ENCODE measurements at places on chromosomes 4 and X. TPM values are rescaled to one million over a fixed set of nuclear protein-coding genes. Genes with fewer than 3 reads are reported as not detected.
A peak's percentile ranks its signal among the peaks of the same experiment; 100 is the strongest.

The REST gene
- 6.8 TPM for total RNA-seq

The CORIN gene
- total RNA-seq, result not detected

The HPGDS gene
- total RNA-seq, result not detected

The ARX gene
- not detected for total RNA-seq

The SMIM31 gene
- total RNA-seq, result not detected

The XKRX gene
- 0.30 TPM for total RNA-seq

The CENPVL3 gene
- total RNA-seq, result not detected

The GPRIN3 gene
- total RNA-seq, result 0.71 TPM

The GUCY1A1 gene
- total RNA-seq, result 15.5 TPM

The FGA gene
- not detected for total RNA-seq

The TEX11 gene
- not detected for total RNA-seq

The NMU gene
- total RNA-seq, result 0.84 TPM

The TKTL1 gene
- 0.64 TPM for total RNA-seq

The PCDH18 gene
- not detected for total RNA-seq

The XAGE2 gene
- not detected for total RNA-seq

DNA sequence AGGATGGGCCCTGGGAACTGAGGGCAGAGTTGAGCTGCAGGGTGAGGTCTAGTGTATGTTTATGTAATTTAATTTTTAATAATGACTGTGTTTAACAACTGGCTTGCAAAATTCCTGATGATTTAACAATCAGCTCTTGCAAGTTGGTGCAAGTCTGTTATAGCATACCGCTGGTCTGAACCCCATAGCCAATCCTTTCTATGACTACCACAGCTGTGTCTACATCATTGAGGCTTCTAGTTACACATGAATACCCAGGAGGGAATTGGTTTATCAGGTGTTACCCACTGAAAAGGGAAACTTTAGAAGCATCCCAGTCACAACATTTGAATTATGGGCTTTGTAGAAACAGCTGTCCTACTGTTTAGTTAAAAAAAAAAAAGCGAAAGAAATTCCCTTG, 38.3 kb downstream of the SUPT20HL1 start:
- no peak for DNase-seq

GRCh38 chrX:129720741-129721140, 18.0 kb upstream of the XPNPEP2 start:
- DNase-seq, result no peak

DNA sequence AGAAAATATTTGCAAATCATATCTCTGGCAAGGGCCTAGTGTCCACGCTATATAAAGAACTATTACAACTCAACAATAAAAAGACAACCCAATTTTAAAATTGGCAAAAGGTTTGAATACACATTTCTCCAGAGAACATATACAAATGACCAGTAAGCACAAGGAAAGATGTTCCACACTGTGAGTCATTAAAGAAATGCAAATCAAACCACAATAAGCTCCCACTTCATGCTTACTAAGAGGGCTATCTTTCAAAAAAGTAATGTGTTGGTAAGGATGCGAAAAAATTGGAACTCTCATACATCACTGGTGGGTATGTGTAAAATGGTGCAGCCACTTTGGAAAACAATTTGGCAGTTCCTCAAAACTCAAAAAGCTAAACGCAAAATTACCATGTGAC, 884.0 kb upstream of the INTU start:
- no peak for DNase-seq

- DNase-seq, result no peak
Observed at GRCh38 chrX:1387141-1387776, 4.7 kb downstream of the SLC25A6 start.

DNA sequence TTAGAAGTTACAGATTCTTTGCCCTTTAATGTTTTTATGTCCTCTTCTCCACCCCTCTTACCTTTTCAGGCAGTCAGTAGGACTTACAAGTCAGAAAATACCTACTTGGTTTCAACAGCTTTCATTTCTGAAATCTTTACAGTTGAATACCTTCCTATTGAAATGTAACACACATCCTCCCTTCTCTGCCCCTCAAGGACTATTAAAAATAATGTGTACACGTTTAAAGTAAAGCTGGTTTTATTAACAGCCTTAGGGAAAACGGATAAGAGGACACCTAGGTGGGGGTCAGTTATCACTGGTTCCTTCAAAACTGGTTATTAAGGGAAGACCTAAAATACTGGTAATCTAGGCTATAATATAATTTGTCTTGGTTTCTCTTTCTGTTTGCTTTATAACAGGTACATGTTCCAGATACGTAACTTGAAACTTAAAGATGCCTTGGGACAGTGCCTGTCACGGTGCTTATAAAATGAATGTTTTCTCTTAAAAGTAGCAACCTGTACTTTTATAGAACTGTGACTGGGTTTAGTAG, 1.8 kb downstream of the CCSER1 start:
- peak; percentile 4 for DNase-seq

- no peak for DNase-seq
Observed at GRCh38 chr4:336099-336892, 1.3 kb upstream of the ZNF141 start.

DNA sequence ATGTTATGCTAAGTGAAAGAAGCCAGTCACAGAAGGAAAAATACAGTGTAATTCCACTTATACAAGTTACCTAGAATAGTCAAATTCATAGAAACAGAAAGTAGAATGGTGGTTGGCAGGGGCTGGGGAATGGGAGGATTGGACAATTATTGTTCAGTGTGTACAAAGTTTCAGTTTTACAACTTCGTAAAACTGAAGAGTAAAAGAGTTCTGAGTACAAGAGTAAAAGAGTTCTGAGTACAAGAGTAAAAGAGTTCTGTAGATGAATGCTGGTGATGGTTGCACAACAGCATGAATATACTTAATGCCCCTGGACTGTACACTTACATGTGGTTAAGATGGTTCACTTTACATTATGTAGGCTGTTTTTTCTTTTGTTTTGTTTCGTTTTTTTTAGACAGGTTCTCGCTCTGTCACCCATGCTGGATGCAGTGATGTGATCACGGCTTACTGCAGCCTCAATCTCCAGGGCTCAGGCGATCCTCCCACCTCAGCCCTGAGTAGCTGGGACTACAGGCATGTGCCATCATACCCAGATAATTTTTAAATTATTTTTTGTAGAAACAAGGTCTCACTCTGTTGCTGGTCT, 230.9 kb downstream of the SOWAHB start:
- DNase-seq, result no peak

DNA sequence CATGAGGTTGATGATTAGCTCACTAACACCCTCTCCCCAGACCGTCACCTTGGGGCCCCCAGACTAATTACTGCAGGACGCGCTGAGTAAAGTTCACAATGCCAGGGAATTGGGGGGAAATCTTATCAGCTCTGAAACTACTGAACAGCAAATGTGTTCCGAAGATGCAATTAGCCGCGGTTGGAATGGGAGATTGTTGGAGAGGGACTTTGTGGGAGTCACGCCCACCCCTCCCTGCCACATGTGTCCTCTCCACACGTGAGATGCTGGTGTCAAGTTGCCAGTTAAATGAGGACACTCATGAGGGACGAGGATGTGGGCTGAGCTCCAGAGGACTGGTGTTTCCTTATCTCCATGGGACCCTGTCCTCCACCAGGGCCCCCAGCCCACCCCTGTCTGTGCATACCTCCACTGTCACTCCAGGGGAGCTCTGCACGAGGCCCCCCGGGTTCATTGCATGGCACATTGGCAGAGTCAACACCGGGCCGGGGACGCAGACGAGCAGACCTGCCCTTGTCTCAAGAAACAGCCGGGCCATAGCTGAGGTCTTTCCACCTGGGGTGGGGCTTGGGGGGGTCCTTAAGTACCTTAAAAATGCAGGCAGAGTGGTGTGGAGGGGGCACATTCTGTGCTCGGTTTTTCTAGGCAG, 175.4 kb upstream of the PSAPL1 start:
- no peak for DNase-seq

GRCh38 chr4:78057135-78057599, at the start of gene FRAS1:
Gene FRAS1 (plus strand): TSS chr4:78057323. CDS start chr4:78058010, 687 bp downstream.
- no peak for DNase-seq

GRCh38 chr4:32560306-32560705, 1840.1 kb downstream of the PCDH7 start:
- DNase-seq, result no peak

GRCh38 chr4:183436417-183436816, 8.0 kb upstream of the CDKN2AIP start:
- DNase-seq, result no peak

DNA sequence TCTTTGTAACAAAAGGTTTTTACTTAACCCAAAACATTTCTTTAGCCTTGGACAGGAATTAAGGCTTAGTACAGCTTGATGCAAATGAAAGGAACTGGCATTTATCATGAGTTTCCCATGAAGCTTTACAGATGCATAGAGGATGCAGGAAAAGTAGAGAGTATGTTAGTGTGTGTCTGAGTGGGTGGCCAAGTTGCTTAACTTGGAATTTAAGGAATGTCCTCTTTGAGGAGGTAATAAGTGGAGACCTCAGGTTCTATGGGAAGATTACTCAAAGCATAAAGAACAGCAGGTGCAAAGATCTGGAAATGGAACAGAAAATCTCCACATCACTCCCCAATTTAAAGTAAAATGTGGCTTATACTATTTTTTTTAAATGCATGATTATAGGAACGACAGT, 457.9 kb downstream of the KCNIP4 start:
- DNase-seq, result no peak

- DNase-seq, result no peak
Observed at GRCh38 chr4:52143815-52144214, 92.7 kb downstream of the SPATA18 start.

DNA sequence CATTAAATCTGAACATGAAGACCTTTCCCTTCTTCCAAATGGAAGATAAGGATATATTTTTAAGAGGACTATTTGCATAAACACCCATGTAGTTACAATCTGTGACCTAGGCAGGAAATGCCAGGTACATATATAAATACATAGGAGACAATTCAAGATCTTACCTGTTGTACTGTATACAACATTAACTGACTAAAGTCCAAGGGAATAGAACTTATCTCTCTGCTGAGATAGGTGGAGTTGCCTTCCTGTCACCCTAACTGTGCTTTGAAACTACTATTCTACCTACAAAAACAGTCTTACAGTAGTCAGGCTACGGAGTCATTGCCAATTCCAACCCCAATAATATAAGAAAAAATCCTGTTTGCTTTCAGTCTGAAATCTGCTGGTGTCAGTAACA, 106.3 kb downstream of the CHRNA9 start:
- DNase-seq, result no peak

DNA sequence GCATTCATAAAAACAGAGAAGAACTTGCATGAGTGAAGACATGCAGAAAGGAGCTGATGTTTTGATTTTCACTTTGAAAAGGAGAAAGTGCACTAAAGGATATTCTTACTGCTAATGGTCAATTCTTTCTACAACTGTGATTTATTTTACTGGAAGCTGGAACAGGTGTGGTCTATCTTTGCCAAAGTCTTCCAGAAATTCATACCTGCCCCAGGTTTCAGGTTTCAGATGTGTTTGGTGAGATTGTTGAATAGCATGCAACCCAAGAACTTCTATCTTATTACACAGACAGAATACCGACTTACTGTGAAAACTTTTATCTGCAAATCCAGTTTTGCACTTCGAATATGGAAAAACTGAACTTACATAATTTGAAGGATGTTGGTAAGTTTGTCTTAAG, 388.3 kb downstream of the PDGFC start:
- DNase-seq, result no peak

GRCh38 chrX:153868576-153869472, 17.1 kb downstream of the L1CAM start:
- DNase-seq, result no peak

GRCh38 chrX:23554304-23554703, 113.0 kb upstream of the PRDX4 start:
- DNase-seq, result peak; percentile 16

DNA sequence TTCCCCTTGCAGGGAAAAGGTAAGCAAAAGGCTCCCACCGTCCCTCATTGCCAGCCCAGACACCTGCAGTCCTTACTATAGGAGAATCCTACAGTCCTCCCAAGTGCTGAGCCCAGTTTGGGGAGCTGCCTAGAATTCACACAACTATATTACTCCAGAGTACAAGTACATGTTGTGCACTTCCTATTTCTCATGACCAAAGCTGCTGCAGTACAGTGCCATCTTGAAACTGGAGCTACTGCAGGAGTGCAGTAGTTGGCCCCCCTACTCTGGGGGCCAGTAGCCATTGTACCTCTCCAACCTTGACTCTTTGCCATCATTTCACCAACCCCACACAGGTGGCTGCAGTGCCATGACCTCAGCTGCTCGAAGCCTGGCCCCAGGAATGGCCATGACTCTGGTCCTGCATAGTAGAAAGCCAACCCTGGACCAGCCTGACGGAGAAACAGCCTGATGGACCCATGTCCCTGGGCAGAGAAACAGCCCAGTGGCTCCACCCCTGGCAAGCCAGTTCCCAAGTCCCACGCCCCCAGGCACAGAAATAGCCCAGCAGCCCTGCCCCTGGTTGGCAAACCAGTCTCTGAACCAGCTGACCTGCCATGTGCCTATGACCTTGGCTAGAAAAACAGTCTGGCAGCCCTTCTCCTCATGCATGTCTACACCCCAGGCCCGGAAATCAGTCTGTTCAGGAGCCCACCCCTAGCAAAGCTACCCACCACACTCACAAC, 51.9 kb downstream of the PHKA1 start:
- DNase-seq, result no peak

DNA sequence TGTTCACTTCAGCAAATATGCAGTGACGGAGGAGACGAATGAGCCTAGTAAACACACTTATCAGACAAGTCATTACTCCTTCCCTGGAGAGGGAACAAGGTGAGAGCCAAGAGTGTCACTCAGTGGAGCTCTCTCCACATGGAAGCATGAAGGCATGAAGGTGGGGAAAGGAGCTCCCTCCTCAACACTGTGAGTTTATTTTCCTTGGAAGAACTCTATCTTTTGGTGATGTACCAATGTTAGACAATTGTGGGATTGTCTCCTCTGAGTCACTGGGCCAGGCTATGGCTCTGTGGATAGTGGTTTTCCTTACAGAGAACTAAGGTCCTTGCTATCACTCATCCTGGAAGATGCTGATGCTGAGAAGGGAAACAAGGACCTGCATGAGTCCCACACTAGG, 200.2 kb downstream of the CPEB2 start:
- DNase-seq, result no peak

DNA sequence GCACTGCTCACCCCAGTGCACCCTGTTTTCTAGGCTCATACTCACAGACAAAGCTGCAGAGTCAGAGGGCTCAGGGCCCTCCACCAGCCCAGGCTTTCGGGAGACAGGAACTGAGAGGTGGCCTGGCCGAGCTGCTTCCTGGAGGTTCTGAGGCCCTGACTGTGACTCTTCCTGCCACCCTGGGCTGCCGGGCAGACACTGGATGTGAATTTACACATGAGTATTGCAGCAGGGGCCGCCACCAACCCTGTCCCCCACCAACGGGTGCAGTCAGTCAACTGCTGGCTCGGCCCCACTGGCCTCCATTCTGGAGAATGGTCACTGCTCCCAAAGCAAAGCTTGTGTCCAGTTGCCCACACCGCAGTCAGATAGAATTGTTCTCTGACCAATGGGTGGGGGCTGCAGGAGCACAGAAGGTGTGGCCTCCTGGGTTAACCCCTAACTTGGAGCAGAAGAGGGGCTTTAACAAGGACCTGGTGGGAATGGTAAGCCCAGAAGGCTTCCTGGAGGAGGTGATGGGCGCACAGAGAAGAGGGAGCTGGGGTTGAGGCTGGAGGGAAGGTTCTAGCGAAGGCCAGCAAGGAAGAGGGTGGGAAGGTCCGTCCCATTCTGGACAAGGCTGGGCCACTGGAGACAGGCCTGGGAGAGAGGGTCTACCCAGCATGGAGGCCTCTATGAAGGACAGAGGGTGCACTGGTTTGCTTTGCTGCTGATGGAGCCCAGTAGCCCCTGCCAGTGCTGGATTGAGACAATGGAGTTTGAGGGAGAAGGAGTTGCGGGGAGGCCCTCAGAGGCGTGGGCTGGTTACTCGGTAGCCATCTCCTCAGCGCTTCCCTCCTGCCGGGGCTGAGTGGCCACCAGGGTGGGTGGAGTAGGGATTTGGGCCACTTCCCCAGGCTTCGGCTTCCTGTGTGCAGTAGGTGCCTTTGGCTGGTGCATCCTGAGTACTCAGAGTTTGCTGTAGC, 135.3 kb downstream of the CPZ start:
- DNase-seq, result no peak

Measured in Caki2 (cell line).